ENCODE measurements at places on chromosomes 3 and 15.

DNA sequence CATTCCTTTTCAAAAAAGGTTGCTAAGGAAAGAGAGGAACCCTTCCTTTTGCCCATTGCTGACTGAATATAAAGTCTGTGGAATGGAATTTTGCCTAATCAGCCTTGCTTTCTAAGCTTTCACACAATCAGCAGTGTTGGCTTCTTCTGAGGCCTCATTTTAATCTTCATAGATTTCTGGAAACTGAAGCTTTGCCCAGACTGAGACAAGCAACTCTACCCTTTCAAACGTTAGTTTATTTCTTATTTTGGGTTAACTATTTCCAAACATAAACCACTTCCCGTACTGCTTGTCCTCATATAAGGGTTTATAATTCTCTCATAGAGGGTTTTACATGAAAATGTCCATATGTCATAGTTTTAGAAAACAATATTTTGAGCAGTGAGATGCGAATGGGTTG lies 82.9 kb downstream of the NR1D2 start:
- DNase-seq: no peak

DNA sequence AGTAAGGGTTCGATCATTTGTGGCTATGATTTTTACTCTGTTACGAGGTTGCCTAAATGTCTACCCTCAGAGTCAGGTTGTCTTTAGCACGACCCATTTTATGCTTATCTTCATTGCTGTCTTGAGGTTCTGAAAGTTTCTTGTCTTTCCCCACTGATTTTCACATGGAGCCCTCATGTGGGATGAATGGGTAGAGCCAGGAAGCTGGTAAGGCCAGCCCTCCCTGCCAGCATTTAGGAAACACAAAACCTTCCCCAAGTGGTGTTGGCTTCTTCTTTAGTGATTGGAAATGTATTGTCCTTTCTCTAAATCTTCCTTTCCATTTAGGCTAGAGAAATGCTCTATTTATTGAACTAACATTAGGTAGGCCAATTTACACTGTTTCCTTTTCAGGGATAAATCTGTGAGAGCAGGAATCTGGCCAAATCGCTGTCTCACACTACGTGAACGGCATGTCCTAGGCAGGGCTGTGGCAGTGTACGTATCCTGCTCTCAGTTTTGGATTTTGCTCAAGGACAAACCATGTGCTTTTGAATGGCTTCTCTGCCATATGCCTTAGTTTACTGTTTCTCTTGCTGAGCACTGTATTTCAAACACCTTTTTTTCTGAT lies 43.7 kb downstream of the MYZAP start:
- no peak for DNase-seq

- DNase-seq: no peak
These were observed 145.9 kb upstream of the AGTR1 start for GRCh38 chr3:148551767-148552260.

DNA sequence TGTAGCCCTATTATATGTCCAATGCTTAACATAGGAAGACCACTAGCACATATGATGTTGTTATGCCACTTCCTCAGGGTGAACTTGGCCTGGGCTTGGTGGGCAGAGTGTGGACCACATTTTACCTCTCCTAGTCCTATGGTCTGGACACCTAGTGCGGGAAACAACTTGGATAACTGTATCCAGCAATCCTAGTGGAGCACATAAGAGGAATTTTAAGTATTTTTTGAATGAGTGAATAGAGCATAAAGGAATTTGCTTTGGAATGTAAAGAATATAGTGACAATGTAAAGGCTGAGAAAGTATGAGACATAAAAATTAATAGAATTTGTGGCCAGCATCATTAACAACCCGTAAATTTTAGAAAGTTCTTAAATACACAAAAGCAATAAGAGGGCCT lies 528.9 kb downstream of the IGSF11 start:
- no peak for DNase-seq

DNA sequence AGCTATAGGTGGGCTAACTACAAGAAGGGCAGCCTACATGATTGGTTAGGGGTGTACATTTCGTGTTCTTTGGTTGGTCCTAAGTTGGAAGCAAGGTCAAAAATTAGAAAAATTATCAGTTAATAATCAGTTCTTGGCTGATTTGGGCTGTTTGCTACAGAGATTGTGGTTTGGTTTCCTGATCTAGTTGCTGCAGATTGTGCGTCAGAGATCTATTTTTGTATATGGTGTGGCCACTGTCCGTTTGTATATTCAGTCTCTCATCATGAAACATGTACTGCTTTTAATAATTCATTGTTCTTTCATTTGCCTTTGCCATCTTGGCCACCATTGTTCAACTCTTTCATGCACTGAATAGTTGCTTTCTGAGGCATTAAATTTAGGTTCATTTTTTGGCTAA lies 80.9 kb downstream of the LRRC3B start:
- DNase-seq: no peak

DNA sequence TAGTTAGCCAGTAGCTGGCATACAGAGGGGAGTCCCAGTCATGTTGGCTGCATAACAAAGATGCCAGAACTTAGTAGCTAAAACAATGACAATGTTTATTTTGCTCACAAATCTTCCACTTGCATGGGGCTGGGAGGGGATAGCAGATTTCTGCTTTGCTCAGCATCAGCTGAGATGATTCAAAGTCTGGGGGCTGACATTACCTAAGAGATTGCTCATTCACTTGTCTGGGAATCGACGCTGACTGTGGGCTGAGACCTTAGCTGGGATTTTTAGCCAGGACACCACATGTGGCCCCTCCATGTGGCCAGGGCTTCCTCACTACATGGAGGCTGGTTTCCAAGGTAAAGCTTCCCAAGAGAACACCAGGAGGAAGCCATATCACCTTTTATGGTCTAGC lies 12.7 kb upstream of the CFAP100 start:
- no peak for DNase-seq

DNA sequence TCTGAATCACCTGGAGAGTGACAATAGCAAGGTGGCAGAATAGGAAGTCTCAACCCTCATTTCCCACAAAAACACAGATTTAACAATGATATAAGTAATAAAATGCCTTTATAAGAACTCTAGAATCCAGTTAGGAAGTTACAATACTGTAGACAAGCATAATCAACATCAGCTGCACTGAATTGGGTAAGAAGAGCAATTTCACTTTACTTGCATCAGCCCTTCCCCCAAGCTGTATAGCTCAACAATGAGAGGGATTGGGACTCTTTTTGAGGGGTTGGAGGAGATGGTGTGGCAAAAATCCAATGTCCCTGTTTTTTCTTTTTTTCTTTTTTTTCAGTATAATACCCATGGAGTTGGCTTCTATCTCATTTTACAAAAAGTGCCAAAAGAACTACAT lies 63.1 kb downstream of the SERP1 start:
- no peak for DNase-seq
